Renal pelvis (tissue), 12 donors: ENCODE measurements at places on chromosomes 11 and 22. TPM values are rescaled to one million over a fixed set of nuclear protein-coding genes. Genes with fewer than 3 reads are reported as not detected.

GRCh38 chr11:35180317-35181233 lies 41.6 kb downstream of the CD44 start:
- no peak for DNase-seq

DNA sequence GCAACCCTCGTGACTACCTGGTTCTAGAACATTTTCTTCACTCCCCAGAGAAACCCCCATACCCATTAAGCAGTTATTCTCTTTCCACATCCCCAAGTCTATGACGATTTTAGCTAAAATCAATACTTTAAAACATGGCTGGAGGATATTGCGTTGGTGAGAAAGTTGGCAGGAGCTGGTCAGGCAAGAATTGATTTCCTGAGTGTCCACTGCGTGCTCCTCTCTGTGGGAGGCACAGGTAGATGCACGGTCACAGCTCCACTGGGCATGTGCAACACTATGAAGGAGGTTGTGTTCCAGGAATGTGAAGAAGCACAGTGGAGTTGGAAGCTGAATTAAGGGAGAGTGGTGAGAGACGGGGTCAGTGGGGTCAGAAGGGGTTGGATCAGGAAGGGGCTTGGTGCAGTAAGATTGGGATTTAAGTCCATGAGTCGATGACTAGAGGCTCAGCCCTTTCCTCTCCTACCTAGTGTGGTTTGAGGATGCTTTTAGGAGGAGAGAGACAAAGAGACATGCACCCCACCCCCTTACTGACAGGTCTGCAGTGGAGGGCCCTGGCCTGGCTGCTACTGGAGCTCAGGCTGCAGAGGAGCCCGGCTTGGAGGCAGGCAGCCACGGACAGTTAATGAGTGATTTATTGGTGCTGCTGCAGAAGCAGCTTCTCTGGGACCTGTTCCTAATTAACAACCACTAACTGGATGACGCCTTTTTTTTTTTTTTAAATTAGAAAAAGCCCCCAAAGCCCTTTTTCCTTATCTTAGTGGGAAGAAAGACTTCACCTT lies 395.6 kb downstream of the TENM4 start:
- DNase-seq, result no peak

The CHRM1 gene
- polyA plus RNA-seq, result 0.07 TPM

- no peak for DNase-seq
These were observed 4.7 kb downstream of the TANGO2 start for GRCh38 chr22:20025401-20026203.

DNA sequence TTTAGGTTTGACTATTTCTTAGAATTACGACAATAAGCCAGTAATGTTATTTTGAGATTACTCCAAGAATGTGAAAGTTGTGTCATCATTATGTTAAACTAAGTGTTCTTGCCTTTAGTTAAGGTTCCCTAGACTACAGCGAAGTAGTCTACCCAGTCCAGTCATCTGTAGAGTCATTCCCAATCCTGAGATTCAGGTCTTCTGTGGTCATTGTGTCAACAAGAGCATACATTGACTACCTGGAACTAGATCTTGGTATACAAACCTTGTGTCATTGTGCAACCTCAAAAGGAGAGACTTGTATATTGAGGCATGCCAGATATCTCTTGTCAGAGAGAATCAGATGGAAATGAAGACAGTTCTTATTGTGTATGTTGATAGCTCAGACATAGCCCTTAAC lies 115.9 kb downstream of the ATM start:
- no peak for DNase-seq
